ENCODE measurements at places on chromosomes 2 and 18. TPM values are rescaled to one million over a fixed set of nuclear protein-coding genes. Genes with fewer than 3 reads are reported as not detected.

REEP1 gene
- total RNA-seq = 20.9 TPM

CAPN14 gene
- 0.14 TPM for total RNA-seq

DNA sequence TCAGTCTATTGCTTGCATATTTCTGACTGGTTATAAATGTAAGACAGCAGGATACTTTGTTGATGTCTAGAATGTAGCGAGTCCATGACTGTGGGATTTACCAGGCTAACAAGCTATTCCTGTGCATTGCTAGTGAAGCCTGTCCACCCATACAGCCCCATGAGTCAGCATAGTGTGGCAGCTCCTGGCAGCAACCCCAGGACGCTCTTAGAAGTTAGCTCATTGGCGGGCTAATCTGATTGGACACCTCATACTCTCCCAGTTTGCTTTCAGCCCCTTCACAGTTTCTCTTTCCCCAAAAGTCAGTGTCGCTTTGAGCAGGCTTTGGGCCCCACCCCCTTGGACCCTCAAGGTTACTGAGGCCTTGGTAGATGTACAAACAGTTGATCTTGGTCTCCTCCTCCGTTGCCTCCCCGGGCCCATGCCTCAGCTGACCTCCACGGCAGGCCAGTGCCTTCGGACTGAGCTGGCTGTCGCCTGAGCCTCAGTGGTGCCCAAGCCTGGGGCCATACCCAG, 48.0 kb downstream of the COA5 start:
- no peak for DNase-seq

GRCh38 chr2:216151313-216152025, 42.3 kb downstream of the XRCC5 start:
- no peak for DNase-seq

GRCh38 chr18:41613003-41613609, 341.9 kb upstream of the PIK3C3 start:
- DNase-seq = no peak

DNA sequence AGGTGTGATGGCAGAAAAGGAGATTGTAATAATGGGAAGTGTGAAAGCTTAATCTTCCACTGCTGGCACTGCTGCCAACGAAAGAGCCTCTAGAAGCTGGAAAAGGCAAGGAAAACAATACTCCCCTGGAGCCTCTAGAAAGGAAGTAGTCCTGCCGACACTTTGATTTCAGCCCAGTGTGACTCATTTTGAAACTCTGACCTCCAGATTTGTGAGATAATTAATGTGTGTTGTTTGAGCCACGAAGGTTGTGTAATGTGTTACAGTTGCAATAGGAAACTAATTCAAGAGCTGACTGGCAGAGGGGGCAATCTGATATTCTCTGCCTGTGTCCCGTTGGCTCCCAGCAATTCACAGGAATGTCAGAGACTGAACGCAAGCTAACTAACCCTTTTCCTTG, 219.2 kb upstream of the UBE2E3 start:
- no peak for DNase-seq

- DNase-seq = no peak
Measured at GRCh38 chr2:159968279-159968900, 94.0 kb downstream of the PLA2R1 start.
